ENCODE measurements at places on chromosomes 5 and 9.

DNA sequence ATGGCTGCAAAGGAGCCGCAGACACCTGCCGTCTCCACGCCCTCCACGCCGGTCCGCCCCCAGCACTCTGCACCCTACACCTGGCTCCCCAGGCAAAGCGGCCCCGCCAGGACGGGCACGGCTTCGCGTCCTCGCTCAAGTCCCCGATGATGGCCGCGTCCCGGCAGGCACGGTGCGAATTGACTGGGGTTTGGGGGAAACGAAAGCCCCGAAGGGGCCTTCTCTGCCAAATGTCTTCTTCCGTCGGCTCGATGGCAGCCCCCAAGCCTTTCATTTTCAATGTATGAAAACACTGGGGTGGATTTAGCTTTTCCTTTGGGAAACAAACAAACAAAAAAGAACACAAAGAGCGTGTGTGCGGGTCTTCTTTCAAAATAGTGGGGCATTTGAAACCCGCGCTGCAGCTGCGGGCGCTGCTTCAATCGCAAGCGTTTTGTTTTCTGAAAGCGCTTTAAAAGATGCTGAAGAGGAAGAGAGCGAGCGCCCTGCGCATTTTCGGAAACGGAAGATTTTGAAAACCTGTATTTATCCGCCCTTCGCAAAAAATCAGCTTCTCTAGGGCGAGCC, 160.0 kb downstream of the RMI1 start:
- no peak for DNase-seq

- peak; percentile 58 for DNase-seq
Measured at GRCh38 chr9:131667576-131667975, 72.3 kb downstream of the RAPGEF1 start.

DNA sequence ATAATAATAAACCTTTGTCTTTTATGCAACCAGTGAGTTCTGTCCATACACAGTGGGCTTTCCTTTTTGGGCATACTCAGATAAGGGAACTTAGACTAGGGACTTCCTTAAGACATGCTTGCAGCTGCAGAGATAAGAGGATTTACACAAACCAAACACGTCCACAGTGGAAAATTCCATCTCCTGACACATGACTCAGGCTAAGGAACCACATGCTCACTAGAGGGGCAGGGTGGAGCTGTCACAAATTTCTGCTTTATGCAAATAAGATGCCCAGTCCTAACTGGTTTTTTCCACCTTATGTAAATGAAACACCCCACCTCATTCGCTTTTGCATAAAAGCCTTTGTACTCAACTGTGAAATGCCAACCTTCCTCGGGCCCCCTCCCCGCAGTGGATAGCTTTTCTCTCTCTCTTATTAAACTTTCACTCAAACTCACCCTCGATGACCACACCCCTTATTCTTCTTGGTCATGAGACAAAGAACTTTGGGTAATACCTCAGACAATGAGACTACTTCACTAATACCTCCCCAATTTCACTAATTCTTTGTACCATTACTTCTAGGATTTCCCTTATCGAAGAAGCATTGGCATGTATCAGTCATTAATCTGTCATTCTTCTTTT, 170.3 kb upstream of the FTMT start:
- no peak for DNase-seq

GRCh38 chr9:134732392-134733110, 90.9 kb downstream of the COL5A1 start:
- no peak for DNase-seq

GRCh38 chr5:128645581-128645980, 107.5 kb upstream of the FBN2 start:
- DNase-seq, result no peak

DNA sequence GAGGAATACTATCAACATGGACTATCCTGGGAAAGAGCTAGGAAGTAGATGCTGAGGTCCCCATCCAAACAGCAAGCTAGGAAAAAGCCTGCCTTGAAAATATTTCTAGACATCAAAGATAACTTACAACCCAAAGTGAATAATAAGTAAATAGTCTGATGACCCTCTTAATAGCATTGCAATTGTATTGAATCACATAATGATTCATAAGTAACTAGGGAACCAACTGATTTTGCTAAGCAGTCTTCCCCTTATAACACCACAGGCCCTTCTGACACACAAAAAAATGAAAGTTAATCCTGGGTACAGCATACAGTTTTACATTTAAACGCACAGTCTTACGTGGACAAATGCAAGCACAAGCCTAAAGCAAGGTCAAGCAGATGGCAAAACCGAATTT, 199.3 kb downstream of the RFK start:
- DNase-seq, result no peak

DNA sequence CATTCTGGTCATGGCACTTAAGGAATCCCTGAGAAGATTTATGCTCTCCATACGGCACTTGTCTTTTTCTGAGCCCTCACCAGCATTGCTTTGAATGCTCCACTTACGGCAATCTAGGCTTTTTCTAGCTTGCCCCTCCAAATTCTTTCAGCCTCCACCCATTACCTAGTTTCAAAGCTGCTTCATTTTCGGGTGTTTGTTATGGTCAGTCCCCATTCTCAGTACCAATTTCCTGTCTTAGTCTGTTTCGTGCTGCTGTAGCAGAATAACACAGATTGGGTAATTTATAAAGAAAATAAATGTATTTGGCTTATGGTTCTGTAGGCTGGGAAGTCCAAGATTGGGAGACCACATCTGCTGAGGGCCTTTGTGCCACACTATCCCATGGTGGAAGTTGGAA, 42.0 kb downstream of the ARHGEF28 start:
- DNase-seq, result no peak

DNA sequence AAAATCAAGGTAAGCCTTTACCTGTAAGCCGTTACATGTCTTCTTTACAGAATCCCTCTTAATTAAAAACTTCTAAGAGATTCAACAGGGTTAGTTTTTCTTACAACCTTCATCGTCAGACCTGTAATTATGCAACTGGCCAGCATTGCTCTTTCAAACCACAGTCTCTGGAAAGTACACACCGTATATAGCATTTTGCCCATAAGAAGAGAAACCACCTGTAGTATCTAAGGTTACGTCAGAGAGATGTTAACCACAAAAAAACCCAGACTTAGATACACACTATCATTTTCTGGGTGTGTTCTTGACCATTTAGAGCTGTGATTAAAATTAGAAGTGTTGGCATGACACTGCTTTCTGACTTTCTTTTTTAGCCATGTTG, 140.0 kb downstream of the MUSK start:
- DNase-seq, result no peak

DNA sequence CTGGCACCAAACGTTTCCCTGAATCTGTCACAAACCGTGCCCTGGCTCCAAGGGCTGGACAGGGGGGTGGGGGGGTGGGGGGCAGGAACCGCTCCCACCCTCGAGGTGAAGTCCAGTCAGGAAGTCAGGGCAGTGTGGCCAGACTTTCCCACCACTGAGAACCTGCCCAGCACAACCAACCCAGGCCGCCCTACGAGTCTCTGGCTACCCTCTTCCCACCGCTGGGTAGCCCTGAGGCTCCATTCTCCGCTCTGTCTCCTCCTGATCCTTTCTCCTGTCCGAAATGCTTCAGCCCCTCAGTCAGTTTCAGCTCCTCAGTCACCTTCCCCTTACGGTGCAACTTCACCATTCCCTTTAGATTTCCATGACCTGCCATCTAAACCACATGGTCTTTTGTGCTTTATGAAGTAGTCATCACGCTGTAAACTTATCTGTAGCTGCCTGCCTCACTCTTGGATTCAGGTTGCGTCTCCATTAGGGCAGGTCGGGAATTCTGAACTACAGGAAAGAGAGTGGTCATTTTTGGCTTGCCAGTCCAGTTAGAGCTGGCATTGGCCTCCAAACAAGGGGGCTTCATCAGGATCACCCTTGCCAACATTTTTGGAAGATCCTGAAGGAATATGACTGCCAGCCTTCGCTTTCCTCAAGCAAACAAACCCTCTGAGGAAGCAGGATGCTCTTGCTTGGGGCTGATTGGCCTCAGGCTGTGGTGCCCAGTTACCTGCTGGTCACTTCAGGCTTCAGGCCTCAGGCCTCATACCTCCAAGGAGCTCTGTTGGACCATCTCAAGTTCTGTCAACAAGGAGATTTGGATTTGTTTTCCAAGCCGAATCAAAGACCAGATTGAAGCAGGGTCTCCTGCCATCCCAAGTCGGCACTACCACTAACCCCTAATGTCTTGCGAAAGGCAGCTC, 794 bp upstream of the DCAF12 start:
- DNase-seq, result no peak

DNA sequence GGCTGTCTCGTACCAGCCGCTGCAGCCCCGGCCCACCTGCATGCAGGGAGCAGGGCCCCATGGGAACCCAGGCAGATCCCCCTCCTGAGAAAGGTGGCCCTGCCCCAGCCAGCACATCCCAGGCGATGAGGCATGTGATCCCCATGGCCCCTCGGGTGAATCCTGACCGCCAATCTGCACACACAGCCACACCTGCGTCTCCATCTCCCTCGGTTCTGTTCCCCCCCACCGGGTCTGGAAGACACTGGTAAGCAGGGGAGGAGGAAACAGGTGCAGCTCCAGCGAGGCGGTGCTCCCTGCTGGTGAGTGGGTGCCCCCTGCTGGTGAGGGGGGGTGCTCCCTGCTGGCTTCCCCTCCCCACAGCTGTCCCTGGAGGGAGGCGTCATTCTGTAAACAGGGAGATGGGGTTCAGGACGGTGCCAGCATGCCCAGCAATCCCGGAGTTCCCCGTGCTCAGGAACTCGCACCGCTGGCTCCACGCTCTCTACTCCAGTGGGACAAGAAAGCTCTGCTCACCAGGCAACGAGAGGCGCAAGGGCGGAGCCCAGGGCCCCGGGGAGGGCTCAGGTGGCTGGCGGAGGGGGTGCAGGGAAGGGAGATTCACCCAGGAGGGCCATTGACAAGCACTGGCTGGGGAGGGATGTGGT, 28.4 kb upstream of the SLC12A7 start:
- DNase-seq, result peak; percentile 29
